ENCODE measurements at places on chromosomes 7 and 10.

- DNase-seq: no peak
These were observed 394.2 kb downstream of the LRMDA start for GRCh38 chr10:75825661-75826060.

GRCh38 chr10:106338486-106338885 lies 826.0 kb downstream of the SORCS1 start:
- no peak for DNase-seq

DNA sequence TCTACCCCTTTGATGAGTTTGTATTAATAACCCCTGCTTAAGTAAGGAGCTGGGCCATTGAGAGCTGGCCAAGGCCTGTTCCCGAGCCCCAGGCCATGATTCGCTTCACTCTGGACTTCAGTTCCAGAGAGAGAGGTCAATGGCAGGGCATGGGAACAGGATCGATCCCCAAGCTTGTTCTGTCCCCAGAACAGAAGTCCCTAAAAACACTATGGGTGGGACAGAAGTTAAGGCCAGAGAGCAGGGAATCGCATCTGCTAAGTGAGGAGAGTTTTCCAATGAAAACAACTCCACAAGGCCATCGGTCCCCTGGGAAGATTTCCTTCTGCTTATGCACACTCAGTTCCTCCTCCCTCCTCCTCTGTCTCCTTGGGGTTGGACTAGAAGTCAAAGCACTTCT lies 159.6 kb downstream of the LSM5 start:
- no peak for DNase-seq

DNA sequence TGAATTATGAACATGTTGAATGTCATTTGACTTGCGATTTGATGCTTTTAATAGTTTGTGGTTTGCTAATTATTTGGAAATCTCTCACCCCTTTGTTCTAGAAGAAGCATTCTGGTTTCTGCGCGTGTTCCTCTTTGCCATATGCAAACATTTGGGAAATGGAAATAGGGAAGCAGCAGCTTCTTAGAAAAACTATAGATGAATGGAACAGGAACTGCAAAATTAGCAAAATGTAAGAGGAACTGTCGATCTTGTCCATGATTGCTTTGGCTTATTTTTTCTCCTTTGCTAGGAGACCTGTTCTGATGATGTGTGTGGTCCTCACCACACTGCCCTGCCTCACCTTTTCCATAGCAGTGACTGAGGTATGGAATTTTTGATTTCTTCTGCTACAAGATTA lies 19.0 kb downstream of the TMEM236 start:
- no peak for DNase-seq

- no peak for DNase-seq
These were observed 376.4 kb downstream of the HTR7 start for GRCh38 chr10:90481326-90481923.

DNA sequence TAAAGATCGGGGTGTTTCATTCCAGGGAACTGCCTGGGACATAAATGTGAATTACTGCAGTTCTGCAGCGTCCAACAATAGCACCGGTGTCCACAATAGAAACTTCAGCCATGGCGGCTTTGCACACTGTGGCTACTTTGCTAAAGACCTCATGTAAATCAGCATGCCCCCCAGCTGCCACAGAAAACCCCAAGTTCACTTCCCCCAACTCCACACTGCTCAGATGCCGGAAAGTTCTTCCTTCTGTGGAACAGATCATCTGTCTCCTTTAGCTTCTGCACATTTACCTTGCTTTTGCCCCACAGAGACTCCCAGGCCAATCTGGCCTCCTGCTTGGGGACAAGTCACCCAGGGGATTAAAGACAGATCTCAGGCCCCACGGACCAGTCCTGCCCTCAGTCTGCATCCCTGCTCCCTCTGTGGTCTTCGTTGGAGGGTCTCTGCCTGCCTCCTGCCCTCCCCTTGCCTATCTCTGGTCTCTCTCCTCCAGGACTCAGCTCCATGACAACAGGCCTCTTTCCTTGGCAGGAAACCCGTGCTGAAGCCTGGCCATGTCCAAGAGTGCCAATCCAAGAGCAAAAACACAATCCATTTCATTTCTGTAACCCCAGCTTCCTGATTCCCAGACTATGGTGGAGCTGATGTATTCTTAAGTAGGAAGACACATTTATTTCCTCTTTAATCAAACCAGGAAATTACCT lies 403.2 kb downstream of the RPS24 start:
- no peak for DNase-seq

DNA sequence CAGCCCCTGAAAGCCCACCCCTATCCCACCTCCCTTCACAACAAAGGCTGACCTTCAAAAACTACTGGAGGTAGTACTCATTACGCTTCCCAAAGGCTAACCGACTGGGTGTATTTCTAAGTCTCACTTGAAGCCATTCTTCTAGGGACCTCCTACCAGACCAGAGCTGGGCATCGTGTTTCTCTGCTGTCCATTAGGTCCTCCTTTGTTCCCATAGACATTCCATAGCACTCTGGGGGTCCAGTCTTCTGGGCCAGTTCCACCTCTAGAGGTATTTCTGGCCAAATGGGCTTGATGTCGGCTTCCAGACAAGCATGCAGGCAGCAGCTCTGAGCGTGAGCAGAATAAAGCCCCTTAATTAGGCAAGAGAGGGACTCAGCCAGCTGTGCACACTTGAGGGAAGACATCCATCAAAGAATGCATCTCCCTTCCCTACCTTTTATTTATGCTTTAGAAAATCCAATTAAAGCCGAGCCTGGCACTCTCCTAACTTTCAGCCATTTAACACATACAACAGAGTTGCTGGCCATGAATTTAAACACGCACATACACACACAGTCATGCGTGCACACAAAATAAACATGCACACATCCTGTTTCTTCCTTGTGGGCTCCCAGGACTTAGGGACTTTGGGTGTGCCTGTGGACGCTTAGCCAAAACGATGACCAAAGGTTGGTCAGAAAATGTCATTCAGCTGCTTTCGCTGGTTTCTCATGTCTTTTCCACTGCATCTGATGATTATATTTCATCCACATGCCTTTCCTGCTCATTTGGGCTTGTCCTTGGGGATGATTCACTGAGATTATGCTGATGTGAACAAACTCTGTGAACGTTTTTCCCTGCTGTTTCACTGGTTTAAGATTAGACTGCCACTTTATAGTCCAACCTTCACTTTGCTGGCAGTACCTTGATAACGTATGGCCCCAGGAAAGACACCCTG lies 362.0 kb upstream of the NFE2L3 start:
- DNase-seq: no peak

DNA sequence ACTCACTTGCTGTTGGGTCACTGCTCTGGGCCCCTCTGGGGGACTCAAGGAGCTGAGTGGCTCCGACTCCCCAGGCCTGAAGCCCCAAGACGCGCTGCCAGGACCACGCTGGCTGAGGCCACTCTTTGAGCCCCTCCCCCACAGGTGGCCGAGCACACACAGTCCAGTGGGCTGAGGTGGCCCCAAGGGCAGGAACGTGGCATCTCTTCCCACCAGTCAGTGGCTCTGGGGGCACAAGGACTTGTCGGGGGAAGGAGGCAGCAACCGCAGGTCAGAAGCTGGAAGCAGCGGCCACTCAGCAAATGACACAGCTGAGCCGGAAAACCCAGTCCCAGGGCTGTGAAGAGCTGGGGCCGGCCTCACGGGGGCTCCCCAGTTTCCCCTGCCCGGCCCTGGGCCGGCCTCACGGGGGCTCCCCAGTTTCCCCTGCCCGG lies 24.1 kb downstream of the GRIFIN start:
- DNase-seq: peak; percentile 8
